Pulmonary artery endothelial cell (primary cell): ENCODE measurements at places on chromosomes 2 and 18. TPM values are rescaled to one million over a fixed set of nuclear protein-coding genes. Genes with fewer than 3 reads are reported as not detected.

The ARID5A gene
- 10.0 and 10.9 TPM in 2 replicates for total RNA-seq

The E2F6 gene
- total RNA-seq = 12.0 and 12.4 TPM in 2 replicates

The MRO gene
- not detected in 2 replicates for total RNA-seq

The DYNAP gene
- total RNA-seq = not detected in 2 replicates

The KRTCAP3 gene
- not detected in 2 replicates for total RNA-seq

The TWIST2 gene
- total RNA-seq = 5.4 and 13.2 TPM in 2 replicates

The SLC11A1 gene
- 0.04 TPM in 1 of 2 replicates, not detected in the other for total RNA-seq

The POLR1B gene
- total RNA-seq = 28.8 and 39.9 TPM in 2 replicates

The INHBB gene
- total RNA-seq = 0.25 and 1.7 TPM in 2 replicates

The DOK6 gene
- total RNA-seq = under 0.01 TPM in 1 of 2 replicates, not detected in the other

The GPR155 gene
- 1.9 and 2.3 TPM in 2 replicates for total RNA-seq

The POTEC gene
- not detected in 2 replicates for total RNA-seq

The CLIP4 gene
- total RNA-seq = 28.0 and 35.5 TPM in 2 replicates

The BCL2 gene
- total RNA-seq = 1.3 and 1.4 TPM in 2 replicates

The BOLL gene
- total RNA-seq = not detected in 2 replicates

The TFCP2L1 gene
- total RNA-seq = not detected in 2 replicates

The C2orf80 gene
- not detected in 2 replicates for total RNA-seq

The FEV gene
- not detected in 2 replicates for total RNA-seq

The COL4A3 gene
- total RNA-seq = 0.04 and 0.26 TPM in 2 replicates

The SDC1 gene
- 2.3 and 18.3 TPM in 2 replicates for total RNA-seq

The SMYD1 gene
- total RNA-seq = not detected in 2 replicates

The LRRC30 gene
- total RNA-seq = not detected in 2 replicates

The PDCD1 gene
- total RNA-seq = not detected in 2 replicates

The FAM237A gene
- not detected in 2 replicates for total RNA-seq

The CPO gene
- total RNA-seq = not detected in 2 replicates

The ANKRD12 gene
- 16.6 and 31.3 TPM in 2 replicates for total RNA-seq

The NR4A2 gene
- total RNA-seq = 0.07 and 0.11 TPM in 2 replicates

The SRD5A2 gene
- not detected in 2 replicates for total RNA-seq

The RAD51AP2 gene
- not detected in 2 replicates for total RNA-seq

The UGT1A4 gene
- not detected in 2 replicates for total RNA-seq

The KIF1A gene
- total RNA-seq = 0.07 TPM in 1 of 2 replicates, not detected in the other

The CCL20 gene
- 1.1 TPM in 1 of 2 replicates, not detected in the other for total RNA-seq

The IL1RL1 gene
- 108 and 144 TPM in 2 replicates for total RNA-seq

The NEU2 gene
- not detected in 2 replicates for total RNA-seq

The MATN3 gene
- total RNA-seq = 0.95 and 1.1 TPM in 2 replicates

The TMEM247 gene
- not detected in 2 replicates for total RNA-seq

The CD8A gene
- not detected in 2 replicates for total RNA-seq

The AGAP1 gene
- total RNA-seq = 6.5 and 7.2 TPM in 2 replicates

The CDH20 gene
- total RNA-seq = not detected in 2 replicates

The OTOS gene
- total RNA-seq = not detected in 2 replicates

The COL3A1 gene
- total RNA-seq = 0.92 and 7.3 TPM in 2 replicates

The CIB4 gene
- not detected in 2 replicates for total RNA-seq
